ENCODE measurements at places on chromosomes 7 and 10.

- no peak for DNase-seq
Observed at GRCh38 chr10:78190051-78190825, 156.6 kb downstream of the RPS24 start.

DNA sequence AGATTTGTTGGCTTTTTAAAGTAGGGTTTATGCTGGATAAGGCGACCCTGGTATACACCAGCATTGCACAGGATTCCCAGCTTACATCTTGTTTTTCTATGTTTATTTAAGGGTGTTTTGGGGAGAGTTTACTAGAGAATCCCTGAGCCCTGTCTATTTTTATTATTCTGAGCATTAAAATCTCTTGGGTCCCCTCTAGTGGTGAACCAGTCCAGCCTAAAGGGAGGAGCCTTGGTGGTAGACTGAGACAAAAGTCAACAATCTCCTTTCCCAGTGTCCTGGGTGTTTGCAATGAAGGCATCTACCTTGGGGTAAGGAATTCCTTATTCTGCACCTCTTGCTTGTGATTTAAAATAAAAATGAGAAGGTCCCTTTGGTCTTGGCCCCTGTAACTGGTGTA is 38.2 kb downstream of the ANTXRL start:
- DNase-seq: no peak

DNA sequence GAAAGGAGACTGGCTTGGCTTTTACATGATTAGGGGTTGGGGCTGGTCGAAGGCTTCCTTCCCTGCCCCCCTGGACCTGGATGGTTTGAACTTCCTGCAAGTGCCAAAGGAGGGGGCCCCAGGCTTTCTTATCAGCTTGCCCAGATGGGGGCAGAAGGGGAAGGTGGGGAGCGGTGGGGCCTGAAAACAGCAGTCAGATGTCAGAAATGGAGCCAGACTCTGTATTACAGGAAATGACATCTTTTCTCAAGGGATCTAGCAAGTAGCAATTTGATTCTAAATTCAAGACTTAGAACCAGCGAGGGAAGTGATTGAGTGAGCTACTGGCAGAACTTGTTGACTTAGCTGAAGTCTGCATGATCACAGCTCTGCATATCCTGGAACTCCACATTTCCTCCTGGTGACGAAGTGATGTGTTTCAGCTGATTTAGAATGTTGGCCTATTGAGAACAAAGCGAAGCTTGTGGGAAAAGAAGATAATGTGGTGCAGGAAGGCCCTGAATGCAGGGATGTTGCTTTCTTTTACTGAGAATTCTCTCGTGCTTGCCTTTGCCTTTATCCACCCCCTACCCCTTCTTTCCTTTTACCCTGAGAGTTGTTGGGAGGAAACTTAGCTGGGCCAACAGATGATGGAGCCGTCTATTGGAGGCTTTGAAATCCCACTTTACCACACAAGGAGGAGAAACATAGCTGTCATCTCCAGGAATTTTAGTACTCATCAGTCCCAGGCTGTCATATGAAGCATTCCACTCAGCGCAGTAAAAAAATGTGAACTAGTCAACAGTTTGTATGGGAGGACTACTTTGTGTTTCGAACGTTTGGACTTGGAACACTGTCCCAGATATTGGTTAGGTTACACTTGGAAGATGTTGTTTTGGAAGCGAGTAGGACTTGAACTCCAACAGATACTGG is 43.2 kb downstream of the CCNY start:
- DNase-seq: no peak

- DNase-seq: no peak
Observed at GRCh38 chr7:2819161-2819953, 24.8 kb downstream of the GNA12 start.

DNA sequence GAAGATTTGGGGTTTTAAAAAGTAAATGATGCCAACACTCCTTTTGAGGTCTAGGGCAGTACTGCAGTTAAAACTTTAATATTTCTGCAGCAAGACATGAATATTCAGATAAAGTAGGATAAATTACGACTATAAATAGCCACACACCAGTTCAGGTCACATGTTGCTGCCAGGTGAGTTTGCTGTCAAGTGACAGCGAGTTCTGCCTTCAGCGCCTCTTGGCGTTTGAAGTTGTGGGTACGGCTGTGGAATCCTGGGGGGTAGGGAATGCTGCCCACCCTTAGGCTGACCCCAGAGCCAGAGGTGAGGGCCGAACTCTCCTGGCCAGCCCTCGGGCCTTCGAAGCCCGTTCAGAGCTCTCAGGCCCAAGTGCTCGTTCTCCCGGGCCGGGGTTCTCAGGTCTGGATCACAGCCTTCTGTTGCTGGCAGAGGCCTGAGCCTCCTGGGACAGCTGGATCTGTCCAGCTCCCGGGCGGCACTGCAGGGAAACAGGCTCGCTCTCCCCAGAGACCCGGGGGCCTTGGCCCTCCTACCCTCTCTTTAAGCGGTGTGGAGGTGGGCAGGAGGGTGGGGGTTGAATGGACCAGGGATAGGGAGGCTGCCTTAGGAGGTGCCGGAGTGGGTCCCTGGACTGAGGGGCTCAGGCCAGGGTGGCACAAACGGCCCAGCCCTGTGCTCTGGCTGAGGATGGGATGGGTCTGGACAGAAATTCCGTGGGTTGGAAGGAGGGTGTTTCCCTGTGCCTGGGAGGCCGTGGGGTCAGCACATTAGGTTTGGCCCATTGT is 5.4 kb downstream of the BRI3 start:
- no peak for DNase-seq

DNA sequence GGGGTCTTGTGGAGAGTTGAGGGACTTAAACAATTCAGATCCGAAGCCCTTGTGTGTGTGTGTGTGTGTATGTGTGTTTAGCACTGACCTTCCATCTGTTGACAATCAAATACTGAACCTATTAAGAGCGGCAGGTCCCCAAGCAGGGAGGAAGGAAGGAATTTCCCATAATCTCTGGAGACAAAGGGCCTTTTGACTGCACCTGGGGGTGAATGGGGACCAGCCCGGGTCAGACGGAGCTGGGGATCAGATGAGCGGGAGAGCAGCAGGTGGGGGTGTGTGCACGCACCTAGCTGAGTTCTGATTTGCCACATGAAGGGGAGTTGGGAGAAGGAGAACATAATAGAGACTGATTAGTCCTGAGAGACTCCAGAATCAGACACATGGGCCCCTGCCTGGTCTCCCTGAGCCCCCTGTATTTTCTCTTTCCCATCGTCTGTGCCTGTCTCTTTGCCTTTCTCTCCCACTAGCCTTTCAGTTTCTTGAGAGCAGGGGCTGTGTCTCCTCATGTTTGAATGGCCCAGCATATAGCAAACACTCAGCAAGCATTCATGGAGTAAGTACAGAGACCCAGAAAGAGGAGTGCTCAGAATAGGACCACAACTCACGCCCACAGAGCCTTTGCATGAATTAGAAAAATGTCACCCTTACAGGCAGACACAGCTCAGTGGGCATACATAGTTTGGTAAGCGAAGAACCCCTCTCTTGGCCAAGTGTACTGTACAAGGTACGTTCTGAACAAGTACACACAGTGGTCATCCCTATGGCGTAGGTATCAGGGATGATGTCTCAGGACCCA is 288.3 kb upstream of the HABP2 start:
- no peak for DNase-seq

DNA sequence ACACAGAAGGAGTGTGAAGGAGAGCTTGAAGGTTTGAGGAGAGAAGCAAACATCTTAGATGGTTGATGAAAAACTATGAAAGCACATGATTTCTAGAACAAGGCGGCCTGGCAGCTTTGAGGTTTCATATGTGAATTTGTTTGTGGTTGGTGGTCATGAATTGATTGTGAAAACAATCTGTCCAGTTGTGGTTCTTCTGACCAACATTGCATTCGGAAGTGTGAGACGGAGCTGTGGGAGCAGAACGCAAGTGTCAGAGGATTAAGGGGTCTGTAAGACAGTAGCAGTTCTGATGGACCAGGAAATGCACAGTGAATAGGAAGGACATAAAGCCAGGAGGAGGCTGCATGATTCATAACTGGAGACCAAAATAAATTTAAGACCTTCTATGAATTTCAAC is 594.6 kb downstream of the NXPH1 start:
- no peak for DNase-seq

DNA sequence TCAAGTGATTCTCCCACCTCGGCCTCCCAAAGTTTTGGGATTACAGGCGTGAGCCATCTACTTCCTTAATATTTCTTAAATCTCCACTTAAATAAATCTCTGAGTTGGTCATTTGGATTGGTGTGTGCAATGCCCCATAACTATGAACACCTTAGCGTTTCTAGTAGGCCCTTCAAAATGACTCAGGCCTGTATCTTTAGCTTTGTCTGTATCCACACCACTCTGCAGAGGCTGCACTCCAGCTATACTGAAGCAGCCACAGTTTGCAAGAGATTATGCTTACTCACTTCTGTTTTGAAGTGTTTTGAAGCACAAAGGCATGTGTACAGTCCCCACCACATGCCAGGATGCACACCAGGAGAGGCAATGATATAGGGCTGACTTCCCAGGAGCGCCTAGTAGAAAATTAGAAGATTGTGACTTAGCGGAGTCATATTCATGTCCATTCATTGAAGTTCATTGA is 2.4 kb upstream of the ST7 start:
- DNase-seq: no peak

GRCh38 chr7:79968894-79969293 is 165.7 kb upstream of the GNAI1 start:
- no peak for DNase-seq

- no peak for DNase-seq
Observed at GRCh38 chr7:42831006-42831717, 80.7 kb downstream of the C7orf25 start.

GRCh38 chr7:30091491-30091912 is 43.3 kb upstream of the MTURN start:
- DNase-seq: no peak

DNA sequence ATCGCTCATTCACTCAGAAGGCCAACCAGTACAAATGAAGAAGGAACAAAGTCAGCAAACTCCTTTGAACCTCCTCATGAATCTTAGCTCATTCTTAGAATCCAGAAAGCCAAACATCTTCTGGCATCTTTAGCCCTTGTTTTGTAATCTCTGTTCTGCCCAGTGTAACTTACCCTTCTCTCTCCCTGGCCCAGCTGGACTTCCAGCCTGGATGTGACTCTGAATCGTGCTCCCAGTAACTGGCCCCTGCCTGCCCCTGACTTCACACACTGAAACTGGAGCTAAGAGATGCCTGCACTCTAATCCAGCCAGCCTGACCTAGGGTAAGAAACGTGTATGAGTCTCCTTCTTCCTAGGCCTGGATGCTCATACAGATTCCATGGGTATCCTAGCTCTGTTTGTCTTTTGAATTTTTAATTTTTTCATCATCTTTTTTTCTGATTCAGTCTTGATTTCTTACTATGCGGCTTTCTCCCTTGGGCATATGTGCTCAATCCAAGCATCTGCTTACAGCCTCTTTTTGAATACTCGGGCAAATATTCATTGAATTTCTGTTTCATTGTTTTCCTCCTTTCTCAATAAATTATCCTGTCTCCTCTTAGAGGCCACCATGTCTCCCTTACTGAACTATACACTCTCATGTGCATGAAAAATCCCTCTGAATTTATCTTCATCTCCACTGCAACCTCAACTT is 845.6 kb upstream of the AUTS2 start:
- no peak for DNase-seq

- DNase-seq: no peak
Observed at GRCh38 chr7:44416941-44417340, 73.5 kb downstream of the NUDCD3 start.

GRCh38 chr7:2825559-2826227 is 18.4 kb downstream of the GNA12 start:
- DNase-seq: no peak

DNA sequence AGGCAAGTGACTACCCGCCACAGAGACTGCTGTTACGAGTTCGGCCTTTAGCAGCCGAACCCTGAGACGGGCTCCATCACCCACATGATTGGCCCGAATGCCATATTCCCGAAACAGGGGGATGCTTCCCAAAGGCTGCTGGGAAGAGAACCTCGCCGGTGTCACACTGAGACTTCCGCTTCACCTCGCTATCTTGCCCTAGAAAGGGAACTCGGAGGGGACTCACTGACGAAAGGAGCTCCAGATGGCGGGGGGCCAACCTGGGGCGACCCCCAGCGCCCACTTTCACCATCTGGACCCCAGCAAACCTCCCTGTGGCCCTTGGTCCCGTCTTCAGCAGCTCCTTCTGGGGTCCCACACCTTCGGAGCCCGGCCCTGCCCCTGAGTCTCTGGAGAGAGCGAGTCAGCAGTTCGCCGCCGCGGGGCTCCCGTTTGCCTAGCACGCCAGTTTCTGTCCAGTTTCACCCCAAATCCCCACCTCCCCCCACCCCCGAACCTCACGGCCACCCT is 529 bp downstream of the HPS1 start:
- no peak for DNase-seq

- no peak for DNase-seq
Observed at GRCh38 chr10:114403541-114404161, 651 bp downstream of the AFAP1L2 start.

DNA sequence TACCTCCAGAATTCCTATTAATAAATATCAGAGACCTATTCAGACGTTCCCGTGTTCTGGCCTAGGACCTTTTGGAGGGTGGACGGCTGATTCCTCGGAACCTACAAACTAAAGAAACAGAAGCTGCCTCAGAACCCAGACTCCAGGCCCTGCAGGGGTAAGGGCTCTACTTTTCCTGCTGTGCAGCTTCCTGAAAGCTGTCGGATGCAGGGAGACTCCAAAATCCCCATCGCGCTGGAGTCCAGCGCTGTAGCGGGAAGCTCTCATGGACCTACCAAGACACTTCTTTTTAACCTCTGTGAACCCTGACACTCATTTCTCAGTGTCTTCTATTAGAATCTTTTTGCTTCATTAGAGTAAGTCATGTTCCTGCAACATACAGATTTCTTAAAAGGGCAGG is 244.5 kb upstream of the PITRM1 start:
- DNase-seq: no peak

DNA sequence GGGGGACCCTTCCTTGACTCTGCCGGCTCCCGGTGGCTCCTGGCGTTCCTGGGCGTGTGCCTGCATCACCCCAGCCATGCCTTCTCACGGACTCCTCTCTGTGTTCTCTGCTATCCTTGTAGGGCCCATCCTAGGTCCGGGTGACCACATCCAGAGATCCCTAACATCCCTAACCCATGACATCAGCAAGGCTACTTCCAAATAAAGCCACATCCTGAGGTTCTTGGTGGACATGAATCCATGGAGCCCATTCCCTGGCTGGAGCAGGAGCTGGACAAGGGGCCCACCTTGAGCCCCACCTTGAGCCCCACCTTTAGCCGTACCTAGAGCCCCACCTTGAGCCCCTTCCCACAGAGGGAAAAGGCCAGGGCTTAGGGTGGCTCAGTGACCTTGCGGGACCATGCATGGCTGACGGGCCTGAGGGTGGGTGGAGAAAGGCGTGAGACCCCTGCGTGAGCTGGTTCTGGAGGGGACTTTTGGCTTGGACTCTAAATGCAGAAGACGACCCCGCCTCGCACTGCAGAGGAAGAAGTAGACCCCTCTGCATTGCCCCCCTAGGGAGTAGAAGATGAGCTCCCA is 58.5 kb upstream of the INPP5A start:
- DNase-seq: no peak

DNA sequence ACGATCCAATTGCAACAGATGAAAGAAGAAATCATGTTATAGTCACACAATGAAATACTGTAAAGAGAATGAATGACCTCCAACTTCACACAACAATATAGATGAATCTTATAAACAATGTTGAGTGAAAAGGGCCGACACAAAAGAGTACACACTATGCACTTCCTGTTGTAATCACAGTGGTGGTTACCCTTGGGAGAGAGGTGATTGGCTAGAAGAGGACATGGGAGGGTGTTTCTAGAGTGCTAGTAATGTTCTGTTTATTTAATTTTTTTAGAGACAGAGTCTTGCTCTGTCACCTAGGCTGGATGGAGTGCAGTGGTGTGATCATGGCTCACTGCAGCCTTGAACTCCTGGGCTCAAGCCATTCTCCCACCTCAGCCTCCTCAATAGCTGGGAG is 82.5 kb downstream of the NDUFB2 start:
- no peak for DNase-seq
